Uterine smooth muscle cell (primary cell): ENCODE measurements at places on chromosomes 3 and 15. TPM values are rescaled to one million over a fixed set of nuclear protein-coding genes. Genes with fewer than 3 reads are reported as not detected.

The GOLGA6L9 gene
- total RNA-seq: 1.8 and 2.2 TPM in 2 replicates

The THAP10 gene
- 2.0 and 4.6 TPM in 2 replicates for total RNA-seq

The APOD gene
- total RNA-seq: 0.11 and 0.37 TPM in 2 replicates

The CEMIP gene
- 5.0 and 14.6 TPM in 2 replicates for total RNA-seq

The TUBGCP4 gene
- 15.1 and 16.7 TPM in 2 replicates for total RNA-seq

The C3orf80 gene
- total RNA-seq: 1.7 and 4.9 TPM in 2 replicates
